KBM-7 (cell line): ENCODE measurements at places on chromosomes 5 and 9.
A peak's percentile ranks its signal among the peaks of the same experiment; 100 is the strongest.

- peak; percentile 8 for DNase-seq
Measured at GRCh38 chr5:73506459-73506955, 8.3 kb downstream of the BTF3 start.

GRCh38 chr5:54545796-54546195 lies 28.2 kb downstream of the SNX18 start:
- no peak for DNase-seq

GRCh38 chr9:136729144-136729543 lies 13.6 kb downstream of the LCN10 start:
- DNase-seq = peak; percentile 52

DNA sequence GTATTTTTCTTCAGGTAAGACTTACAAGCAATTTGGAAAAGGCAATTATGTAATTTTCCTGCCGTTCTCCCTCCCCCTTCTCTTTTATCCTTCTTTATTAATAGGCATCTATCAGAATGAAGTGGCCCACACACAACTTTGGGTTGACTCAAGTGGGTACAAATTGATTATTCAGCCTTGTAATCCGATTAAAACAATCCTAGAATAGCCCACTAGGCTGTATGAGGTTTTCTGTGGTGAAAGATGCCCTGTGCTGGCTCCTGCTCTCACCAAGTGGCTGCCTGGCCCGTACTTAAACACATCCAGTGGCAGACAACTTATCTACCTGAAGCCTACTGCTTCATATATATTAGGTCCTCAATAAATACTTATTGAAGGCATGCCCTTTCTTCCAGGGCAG lies 177.3 kb upstream of the C9orf72 start:
- no peak for DNase-seq

DNA sequence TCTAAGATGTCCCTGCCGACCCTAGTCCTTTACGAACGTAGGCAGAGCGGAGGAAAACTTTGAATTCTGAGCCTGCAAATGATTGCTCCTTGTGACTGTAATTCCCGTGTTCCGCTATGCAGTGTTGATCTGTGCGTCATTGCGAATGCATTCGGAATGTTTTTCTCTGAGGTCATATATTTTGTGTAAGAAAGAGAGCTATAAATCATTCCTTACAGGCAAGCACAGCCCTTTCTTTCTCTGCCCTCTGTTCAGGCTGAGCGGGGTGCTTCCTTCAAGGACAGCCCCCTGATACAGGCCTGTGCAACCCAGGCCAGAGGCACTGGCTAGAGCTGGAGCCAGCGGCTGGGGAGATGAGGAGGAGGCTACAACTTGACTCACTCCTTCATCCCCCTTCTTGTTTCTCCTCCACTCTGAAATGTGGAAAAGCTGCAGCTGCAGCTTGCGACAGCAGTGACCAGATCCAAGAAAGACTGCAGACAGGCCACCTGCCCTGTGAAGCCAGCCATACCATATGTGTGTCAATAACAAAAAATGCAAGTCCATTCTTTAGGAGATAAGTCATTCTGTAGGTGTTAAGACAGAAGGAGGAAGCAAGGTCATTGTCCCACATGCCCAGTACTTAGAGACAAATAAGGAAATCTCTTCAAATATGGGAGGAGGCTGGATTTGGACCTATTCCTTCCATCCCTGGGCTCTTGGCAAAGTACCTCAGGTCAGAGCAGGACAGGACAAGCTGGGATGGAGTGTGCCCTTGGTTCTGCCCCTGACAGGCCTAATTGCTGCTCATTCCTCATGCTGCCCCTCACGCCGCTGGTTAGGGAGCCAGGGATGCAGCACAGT lies 345.7 kb upstream of the WWC1 start:
- no peak for DNase-seq

- no peak for DNase-seq
Measured at GRCh38 chr5:80796846-80797245, 142.1 kb upstream of the DHFR start.

- no peak for DNase-seq
Measured at GRCh38 chr5:56327809-56328208, 94.7 kb upstream of the ANKRD55 start.

GRCh38 chr9:105344283-105344682 lies 99.8 kb downstream of the SLC44A1 start:
- DNase-seq = no peak

DNA sequence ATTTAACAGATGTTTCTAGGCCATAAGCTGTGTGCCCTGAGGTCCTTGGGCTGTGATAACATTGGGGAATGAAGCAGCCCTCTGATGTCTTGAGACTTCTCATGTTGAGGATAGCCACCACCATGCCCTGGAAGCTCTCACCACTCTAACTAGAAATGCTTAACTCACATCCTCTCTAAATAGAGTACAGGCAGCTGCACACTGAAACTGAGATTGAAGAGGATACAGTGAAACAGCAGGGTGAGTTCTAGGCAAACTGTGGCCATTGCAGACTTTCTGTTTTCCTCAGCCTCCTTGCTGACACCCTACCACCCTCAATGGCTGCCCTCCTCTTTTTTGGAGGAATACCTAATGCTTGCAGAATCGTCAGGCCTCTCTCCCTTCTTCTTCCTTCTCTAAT lies 22.4 kb downstream of the UTP15 start:
- DNase-seq = no peak

GRCh38 chr5:146048994-146049703 lies 56.2 kb downstream of the PLAC8L1 start:
- DNase-seq = peak; percentile 77

- DNase-seq = no peak
Measured at GRCh38 chr9:136281421-136282271, 22.2 kb downstream of the CCDC187 start.

DNA sequence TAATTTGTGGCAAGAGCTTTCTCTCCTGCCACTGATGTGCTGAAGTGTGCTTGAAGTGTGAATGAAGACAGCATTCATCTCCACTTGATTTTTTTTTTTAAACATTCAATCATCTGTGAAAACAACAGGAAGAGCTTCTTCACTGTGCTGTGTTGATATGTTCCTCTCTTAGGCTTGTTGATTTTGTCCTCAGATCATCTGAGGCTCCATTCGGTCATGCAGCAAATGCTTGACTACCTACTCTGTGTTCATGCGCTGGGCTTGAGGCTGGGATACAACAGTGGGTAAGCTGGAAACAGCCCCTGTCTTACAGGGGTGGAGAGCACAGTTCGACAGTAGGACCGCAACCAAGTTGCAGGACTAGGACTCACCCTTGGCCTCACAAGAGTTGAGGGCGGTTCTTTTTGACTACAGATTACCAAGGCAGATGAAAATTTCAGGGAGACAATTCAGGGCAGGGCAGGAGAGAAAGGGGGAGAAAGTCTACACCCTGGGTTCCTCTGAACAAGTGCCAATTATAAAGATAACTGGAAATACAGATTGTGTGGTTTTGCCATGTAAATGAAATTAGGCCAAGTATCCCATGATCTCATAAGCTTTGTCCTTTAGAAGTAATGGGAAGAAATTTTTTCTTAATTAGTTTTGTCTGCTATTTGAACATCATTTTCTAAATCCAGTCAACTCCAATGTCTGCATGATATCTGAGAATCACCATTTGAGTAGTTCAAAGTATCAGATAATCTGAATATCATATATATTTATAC lies 31.0 kb upstream of the F2R start:
- no peak for DNase-seq

- no peak for DNase-seq
Measured at GRCh38 chr5:1473746-1474145, 28.5 kb upstream of the SLC6A3 start.

- no peak for DNase-seq
Measured at GRCh38 chr9:89434636-89435035, 63.3 kb downstream of the SEMA4D start.

- no peak for DNase-seq
Measured at GRCh38 chr9:108478431-108479332, 377.1 kb downstream of the ACTL7B start.

GRCh38 chr5:27705661-27706060 lies 667.3 kb upstream of the CDH9 start:
- no peak for DNase-seq
